ENCODE measurements at places on chromosomes 4 and X.

DNA sequence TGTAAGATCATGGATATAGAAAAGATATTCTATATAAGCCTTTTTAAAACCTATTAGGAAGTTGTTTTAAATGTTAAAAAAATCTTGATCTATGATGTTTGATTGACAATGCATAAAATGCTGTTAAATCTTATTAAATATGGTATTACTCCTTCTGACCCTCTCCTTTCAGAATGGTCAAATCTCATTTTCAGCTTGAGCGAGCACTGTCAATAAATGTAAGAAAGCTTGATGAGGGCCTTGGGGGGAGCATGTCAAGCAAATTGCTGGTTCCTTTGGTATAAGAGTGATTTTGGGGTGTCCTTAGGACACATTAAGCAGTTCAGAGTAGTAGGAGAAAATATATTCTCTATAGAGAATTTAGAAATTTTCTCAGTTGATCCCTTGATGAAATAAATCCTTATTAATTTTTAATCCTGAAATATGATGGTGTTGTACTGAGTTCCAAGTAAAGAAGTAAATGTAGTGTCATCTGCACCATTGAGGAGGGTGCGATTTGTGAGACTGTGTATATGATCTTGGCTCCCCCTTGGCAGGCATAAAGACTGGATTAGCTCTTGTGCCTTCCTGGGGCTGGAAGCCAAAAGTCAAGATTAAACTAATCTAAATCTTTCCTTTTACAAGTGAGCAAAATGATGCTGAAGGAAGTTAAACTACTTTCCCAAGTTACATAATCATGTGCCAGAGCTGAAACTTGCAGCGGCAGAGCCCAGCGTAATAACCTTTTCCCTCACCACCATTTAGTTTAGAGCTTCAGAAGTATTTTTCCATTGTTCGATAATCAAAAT is 82.6 kb upstream of the ANK2 start:
- DNase-seq, result no peak

DNA sequence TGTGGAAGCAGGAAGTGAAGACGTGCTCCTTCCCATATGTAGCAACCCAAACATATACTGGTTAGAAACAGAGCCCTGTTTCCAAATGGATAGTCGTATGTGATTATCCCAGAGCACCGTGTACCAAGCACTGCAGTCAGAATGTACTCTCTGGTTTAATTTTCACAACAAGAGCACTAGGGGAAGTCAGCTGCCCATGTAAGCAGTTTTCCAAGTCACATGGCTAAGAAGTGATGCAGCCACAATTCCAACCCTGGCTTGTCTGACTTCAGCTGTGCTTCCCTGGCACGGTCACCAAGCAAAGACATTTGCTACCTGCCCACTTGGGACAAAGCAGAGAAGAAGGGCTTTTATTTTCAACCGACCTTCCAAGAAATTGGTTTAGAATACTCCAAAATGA is 28.2 kb upstream of the CEP135 start:
- no peak for DNase-seq

DNA sequence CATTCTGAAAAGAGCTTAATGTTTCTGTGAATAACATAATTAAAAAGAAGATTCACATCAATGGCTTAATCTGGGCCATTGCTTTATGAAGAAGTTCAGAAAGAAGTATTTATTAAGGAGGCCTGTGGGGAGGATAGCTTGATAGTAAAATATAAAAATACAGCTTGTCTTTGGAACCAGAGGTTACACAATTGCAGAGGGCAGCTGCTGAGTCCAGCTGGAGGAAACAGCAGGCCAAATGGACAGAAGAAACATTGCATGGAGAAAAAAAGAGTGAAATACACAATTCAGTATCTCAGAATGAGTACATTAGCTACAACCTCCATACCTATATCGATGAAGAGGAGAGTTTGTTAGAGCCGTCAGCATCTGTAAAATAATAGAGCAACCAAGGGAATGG is 148.0 kb upstream of the NPY2R start:
- no peak for DNase-seq

- DNase-seq, result no peak
These were observed 29.2 kb upstream of the MXD4 start for GRCh38 chr4:2290974-2291704.

DNA sequence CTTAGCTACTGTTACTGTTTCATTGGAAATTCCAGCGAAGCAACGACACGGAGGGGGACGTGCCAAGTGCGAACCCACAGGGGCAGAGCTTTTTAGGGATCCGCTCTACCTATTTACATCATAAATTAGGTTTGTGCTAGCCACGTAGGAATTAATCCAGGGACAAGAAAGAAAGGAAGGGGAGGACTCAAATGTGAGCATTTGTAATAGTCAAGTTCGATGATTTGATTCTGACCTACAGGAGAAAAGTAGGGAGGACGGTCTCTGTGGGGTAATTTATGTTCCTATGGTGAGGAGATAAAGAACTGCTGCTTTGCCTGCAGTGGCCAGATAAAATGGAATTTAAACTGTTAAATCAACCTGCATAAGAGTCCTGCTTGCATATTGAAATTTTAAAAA is 1.7 kb downstream of the INTS6L start:
- DNase-seq, result no peak

DNA sequence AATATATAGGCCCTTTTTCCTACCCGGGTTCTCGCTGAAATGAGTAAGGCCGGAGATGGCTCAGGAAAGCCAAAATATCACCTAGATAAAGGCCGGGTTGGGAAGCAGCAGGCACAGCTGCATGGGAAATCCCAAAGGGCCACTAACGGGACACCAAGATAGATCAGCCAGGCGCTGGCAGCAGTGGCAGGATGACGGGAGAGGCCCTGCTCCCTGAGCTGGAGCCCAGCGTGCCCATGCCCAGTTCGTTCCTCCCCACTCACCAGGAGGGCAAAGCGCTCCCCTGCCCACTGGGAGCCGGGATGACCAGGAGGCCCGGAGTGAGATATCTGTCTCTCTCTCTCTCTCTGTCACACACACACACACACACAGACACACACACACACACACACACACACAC is 109.8 kb downstream of the DCTD start:
- peak; percentile 37 for DNase-seq

GRCh38 chr4:116702949-116703348 is 382.4 kb downstream of the TRAM1L1 start:
- DNase-seq, result no peak

DNA sequence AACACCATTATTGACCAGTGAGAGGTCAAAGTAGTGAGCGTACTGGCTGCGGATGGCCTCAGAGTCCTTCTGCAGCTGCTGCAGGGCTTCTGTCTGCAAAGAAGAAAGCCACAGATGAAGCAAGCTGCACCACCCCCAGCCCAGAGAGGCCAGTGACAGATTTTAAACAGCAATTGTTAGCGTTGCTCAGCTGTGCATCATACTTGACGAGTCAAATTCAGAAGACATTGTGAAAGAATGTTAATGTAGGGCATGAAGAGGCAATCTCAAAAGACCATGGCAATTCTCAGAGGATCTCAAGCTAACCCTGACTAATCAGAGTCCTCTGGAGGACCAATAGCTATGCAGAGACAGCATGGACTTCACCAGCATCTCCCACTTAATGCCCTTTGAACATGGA is 16.6 kb downstream of the DKC1 start:
- DNase-seq, result no peak

DNA sequence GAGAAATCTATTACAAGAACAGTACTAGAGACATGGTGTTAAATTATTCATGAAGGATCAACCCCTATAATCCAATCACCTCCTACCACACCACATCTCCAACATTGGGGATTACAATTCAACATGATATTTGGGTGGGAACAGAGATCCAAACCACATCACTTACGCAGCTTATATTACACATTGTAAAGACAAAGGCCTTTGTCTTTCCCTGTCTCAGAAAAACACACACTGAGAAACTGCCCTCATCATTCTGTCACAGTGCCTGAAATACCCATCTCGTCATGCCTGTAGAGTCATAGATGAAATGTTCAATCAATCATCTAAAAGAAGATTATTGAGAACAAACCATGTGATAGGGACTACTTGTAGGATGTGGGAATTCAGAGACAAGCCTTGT is 558.8 kb upstream of the GRIA3 start:
- DNase-seq, result no peak

GRCh38 chr4:20260821-20261220 is 9.1 kb downstream of the SLIT2 start:
- no peak for DNase-seq

DNA sequence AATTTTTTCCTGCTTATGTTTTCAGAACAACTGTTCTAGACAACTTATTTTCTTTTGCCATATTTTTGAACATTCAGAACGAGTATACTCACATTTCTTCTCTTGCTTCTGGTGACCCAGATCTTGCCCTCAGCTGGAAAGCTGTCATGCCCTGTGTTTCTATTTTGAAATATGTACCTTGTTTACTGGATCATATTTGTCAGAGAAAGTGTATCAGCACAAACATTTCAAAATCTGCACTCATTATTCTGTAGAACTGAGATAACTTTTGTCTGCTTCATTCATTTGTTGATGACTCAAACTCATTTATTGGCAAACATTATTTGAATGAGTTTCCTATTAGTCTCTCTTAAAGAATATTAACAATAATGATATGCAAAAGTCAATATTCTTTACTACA is 46.2 kb upstream of the FAM9A start:
- no peak for DNase-seq

DNA sequence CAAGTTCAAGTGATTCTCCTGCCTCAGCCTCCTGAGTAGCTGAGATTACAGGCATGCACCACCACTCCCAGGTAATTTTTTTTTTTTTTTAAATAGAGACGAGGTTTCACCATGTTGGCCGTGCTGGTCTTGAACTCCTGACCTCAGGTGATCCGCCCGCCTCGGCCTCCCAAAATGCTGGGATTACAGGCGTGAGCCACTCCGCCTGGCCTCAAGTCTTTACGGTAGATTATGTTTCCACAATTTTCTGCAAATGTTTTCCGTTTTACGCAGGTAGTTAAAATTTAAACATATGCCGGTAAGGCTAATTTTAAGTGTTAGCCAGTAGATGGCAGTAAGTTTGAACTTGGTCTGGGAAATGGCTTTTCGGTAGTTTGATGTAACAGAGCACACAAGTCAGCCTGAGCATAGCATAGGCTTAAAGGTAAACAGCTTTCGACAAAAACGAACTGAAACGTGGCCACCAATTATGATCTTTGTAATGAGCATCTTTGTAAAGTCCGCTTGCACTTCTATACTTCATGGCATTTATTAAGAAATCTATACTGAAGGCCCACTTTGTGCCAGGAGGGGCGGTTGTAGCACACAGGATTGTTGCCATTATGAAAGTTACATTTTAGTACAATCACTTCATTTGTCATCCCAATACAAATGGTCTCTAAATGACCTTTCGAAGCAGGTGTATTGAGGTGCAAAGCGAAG is 31.1 kb downstream of the CCKAR start:
- peak; percentile 59 for DNase-seq
